Astrocyte (in vitro differentiated cells and primary cell): ENCODE measurements at places on chromosomes 12 and 14. TPM values are rescaled to one million over a fixed set of nuclear protein-coding genes. Genes with fewer than 3 reads are reported as not detected.

The NID2 gene
- 11.4 and 22.3 TPM in 2 replicates for total RNA-seq

The BDKRB1 gene
- 0.20 TPM in 1 of 2 replicates, not detected in the other for total RNA-seq

The SLC6A15 gene
- total RNA-seq: 14.0 and 16.7 TPM in 2 replicates

The CLEC6A gene
- not detected in 2 replicates for total RNA-seq

The HOXC6 gene
- total RNA-seq: not detected in 2 replicates

DNA sequence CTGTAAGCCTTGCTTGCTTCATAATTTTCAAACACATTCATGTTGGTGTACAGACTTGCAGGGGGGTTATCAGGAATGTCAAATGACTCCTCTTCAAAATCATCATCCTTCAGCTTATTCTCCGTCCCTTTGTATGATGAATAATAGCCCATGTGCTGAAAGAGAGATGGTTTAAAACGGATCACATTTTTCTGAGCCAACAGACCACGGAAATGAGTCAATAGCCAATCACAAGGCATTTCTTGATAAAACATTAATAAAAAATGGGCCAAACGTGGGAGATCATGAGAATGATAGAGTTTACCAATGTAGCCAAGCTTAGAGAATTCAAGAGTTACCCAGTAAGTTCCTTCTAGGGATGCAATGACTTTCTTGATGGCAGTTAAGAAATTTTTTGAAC, 105.5 kb downstream of the NTS start:
- no peak overlapping the region for H3K4me3 ChIP-seq
- no peaks in the 10 kb centered on the region for H3K27me3 ChIP-seq
- DNase-seq: no peak
- H3K27ac ChIP-seq: no peak overlapping the region
- no peaks in the 10 kb centered on the region for H3K36me3 ChIP-seq

DNA sequence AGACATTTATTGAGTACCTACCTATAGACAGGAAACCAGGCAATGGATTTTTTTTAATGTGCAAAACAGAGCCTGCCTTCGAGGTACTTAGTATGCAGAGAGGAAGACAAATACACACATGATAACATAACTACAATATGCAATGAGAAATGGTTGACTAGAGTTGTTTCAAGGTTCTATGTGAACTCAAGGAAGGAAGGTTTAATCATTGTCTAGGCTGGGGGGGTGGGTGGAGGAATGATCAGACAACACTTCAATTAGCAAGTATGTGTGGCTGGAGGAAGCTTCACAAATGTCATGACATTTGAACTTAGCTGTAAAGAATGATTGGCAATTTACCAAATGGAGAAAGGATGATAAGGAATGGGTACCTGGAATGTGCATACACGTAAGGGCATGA, 985.3 kb downstream of the FLRT2 start:
- H3K36me3 ChIP-seq: no peaks in the 10 kb centered on the region
- no peaks in the 10 kb centered on the region for H3K4me1 ChIP-seq
- no peaks in the 10 kb centered on the region for H3K27me3 ChIP-seq

- H3K4me1 ChIP-seq: no peaks in the 10 kb centered on the region
- DNase-seq: no peak
- H3K4me3 ChIP-seq: no peak overlapping the region
- H3K36me3 ChIP-seq: no peaks in the 10 kb centered on the region
These were observed 864.6 kb upstream of the FBXO33 start for GRCh38 chr14:40296821-40297220.

DNA sequence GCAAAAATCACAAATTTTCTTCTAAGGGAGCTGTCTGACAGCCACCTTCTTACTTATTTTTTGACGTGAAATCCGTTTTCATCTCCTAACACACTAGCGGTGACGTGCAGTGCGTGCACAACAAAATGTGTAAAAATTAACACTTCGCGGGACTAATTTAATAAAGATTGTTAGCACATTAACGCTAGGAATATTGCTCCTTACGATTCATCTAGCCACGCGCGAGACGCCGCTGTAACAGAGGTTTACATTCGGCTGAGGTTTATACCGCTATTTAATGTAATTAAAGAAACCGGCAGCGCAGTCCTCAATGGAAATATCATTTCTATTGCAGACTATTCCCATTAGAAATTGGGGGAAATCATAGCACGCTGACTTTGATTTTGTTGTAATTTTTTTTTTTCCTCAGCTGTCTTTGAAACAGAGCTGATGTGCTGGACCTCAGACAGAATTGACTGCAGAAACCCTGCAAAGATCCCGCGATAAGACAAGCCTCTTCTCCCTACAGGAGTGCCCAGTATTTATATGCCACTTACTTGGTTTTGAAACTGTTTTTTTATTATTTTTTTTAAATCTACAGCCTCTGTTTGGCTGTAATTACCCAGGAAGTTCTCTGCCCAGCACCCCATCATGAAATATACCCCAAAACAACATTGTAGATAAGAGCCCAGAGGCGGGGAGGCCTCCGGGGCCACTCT, 31.2 kb downstream of the BCL11B start:
- H3K27ac ChIP-seq: no peak overlapping the region
- no peak for DNase-seq
- no peaks in the 10 kb centered on the region for H3K4me1 ChIP-seq
- no peak overlapping the region for H3K4me3 ChIP-seq
- no peaks in the 10 kb centered on the region for H3K36me3 ChIP-seq

GRCh38 chr12:25716842-25717241, 163.8 kb upstream of the LMNTD1 start:
- H3K27me3 ChIP-seq: no peaks in the 10 kb centered on the region
- no peak overlapping the region for H3K27ac ChIP-seq
- no peak for DNase-seq
- no peak overlapping the region for H3K4me3 ChIP-seq

DNA sequence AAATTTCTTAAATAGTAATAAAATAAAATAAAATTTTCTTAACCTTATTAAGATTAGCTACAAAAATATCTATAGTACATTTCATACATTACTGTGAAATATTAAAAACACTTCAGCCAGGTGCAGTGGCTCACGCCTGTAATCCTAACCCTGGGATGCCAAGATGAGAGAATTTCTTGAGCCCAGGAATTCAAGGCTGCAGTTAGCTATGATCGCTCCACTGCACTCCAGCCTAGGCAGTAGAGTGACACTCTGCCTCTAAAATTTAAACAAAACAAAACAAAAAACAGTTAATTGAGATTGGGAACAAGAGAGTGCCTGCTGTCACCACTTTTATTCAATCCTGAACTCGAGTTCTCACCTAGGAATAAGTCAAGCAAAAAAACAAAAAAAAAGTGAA, 95.0 kb upstream of the CPNE8 start:
- H3K4me1 ChIP-seq: no peaks in the 10 kb centered on the region
- H3K27me3 ChIP-seq: no peaks in the 10 kb centered on the region

- H3K27me3 ChIP-seq: no peaks in the 10 kb centered on the region
- H3K4me3 ChIP-seq: no peak overlapping the region
These were observed 89.2 kb upstream of the HSPB8 start for GRCh38 chr12:119089380-119090013.

DNA sequence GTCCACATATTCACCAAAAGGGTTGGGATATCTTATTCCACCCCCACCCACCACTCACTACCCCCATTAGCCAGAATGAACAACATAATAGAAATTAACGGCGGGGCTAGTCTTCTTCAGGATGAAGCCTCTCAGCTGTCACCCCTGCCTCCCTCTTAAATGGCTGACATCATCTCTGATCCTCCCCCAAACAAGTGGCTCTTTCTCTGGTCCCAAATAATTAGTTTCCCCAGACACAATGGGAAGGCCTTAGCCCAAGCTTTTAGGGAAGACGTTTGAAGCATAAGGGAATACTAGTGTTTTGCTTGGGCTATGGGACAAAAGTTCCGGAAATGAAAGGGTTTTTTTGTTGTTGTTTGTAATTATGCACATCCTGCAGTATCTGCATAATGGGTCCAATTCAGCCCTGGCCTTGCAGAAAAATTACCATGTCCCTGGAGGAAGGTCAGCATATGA, 13.8 kb downstream of the STON2 start:
- H3K27ac ChIP-seq: no peak overlapping the region
- DNase-seq: no peak
- no peak overlapping the region for H3K4me3 ChIP-seq
- peaks cover 7% of the 10 kb centered on the region for H3K4me1 ChIP-seq
- no peaks in the 10 kb centered on the region for H3K36me3 ChIP-seq

DNA sequence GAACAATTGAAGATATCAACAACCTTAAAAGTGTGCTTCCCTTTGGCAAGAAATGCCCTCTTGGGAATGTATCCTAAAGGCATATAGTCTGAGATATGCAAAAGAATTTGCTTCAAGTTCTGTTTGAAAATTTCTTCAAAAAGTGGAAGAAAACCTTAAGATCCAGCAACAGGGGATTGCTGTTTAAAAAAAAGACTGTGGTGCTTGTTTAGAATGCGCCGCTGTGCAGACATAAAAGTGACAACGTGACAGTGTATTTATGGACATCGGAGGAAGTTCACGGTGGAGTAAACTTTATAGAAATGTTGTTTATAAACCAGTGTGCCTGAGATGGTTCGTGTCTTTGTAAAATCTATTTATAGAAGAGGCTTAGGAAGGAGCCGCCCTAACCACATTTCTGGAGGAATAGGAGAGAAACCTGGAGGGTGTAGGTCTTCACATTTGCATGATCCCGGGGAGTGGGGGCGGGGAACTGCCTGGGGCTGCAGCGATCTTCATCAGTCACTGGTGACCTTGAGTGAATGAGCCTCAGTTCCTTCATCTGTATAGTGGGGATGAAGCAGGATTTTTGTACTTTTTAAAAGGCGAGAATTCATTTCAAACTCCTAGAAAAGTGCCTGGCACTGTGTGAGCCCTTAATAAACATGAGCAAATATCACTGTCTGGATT, 27.5 kb downstream of the ADGRD1 start:
- H3K27ac ChIP-seq: no peak overlapping the region
- no peaks in the 10 kb centered on the region for H3K4me1 ChIP-seq
- no peak overlapping the region for H3K4me3 ChIP-seq
- H3K36me3 ChIP-seq: no peaks in the 10 kb centered on the region

- no peak for DNase-seq
- H3K36me3 ChIP-seq: no peaks in the 10 kb centered on the region
- H3K4me1 ChIP-seq: no peaks in the 10 kb centered on the region
- H3K27ac ChIP-seq: no peak overlapping the region
- peaks cover 26% of the 10 kb centered on the region for H3K27me3 ChIP-seq
- H3K4me3 ChIP-seq: no peak overlapping the region
These were observed 19.4 kb downstream of the BEGAIN start for GRCh38 chr14:100567877-100568163.

GRCh38 chr12:27427824-27428223, 18.7 kb upstream of the SMCO2 start:
- no peak overlapping the region for H3K4me3 ChIP-seq
- DNase-seq: no peak
- no peaks in the 10 kb centered on the region for H3K27me3 ChIP-seq
- peaks cover 5% of the 10 kb centered on the region for H3K4me1 ChIP-seq
- H3K36me3 ChIP-seq: no peaks in the 10 kb centered on the region
- H3K27ac ChIP-seq: no peak overlapping the region

DNA sequence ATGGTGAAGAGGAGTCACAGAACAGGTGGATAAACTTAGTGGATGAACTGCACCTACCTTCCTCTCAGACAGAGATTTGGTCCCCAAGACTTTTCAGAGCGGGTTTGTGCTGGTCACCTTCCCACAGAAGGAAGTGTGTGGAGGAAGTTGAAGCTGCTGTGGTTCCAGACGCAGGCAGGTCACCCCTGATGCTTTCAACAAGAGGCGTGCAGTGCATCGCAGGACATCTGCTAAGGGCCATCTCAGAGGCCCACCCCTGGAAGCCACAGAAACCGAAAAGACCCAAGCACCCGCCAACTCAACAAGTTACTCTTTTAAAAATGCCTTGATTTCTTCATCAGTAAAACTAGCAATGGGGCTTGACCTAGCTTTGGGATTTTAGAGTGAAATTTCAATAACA, 1.0 kb upstream of the GPX2 start:
- no peak overlapping the region for H3K27ac ChIP-seq
- DNase-seq: no peak
- no peaks in the 10 kb centered on the region for H3K36me3 ChIP-seq
- H3K4me1 ChIP-seq: no peaks in the 10 kb centered on the region
- no peaks in the 10 kb centered on the region for H3K27me3 ChIP-seq
